ENCODE measurements at places on chromosomes 1 and 21.

DNA sequence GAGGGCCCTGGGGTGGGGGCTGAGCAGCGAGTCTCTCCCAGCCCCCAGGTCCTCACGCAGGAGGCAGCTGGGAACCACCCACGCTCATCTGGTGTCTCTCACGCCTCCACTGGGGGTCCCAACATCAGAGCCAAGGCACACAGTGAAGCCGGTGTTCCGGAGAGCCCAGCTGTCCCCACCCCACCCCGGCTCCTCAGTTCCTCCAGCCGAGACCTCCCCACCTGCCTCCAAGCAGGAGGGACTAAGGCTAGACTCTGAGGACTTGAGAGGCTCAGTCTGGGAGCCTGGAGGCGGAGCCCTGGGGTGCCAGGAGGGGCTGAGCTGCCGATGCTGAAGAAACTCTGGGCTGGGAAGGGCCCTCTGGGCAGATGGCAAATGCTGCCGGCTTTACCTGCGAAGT is 1.6 kb upstream of the HPCA start:
- DNase-seq = no peak

- peak; percentile 62 for DNase-seq
These were observed 109.6 kb downstream of the KCNN3 start for GRCh38 chr1:154760469-154760933.

DNA sequence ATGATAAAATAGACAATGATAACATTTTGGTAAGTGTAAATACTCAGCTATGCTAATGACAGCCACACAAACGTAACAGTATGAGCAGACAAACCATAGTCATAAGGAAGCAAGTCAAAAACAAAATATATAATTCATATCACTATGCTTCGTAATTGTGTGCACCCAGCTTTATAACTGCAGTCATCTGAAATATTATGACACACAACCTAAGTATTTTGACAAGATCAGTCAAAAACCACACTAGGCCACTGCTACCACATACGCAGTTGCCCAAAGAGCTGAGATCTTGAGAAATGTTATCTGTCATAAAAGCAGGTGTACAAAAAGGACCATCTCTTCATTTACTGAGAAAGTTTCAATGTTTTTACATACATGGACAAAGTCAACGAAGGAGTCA is 26.0 kb downstream of the RNASEL start:
- no peak for DNase-seq

DNA sequence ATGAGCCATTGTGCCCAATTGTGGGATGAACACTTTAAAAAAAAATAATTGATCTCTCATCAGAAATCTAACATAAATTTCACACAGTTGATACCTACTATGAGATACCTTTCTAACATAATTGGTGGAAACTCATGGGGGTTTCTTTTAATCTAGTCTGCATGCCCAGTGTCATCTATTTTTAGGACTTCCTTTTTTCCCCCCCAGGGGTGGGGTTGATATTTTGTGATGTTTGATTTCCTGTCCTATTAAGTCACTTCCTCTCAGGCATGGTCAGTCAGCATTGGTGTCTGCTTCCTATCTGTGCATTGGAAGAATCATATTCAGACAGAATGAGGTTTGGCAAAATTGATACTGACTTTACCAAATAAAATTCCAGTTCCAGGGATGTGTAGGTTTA is 21.5 kb downstream of the NFYC start:
- DNase-seq = peak; percentile 89

- peak; percentile 12 for DNase-seq
These were observed 621.2 kb upstream of the PRMT6 start for GRCh38 chr1:106435269-106435668.

DNA sequence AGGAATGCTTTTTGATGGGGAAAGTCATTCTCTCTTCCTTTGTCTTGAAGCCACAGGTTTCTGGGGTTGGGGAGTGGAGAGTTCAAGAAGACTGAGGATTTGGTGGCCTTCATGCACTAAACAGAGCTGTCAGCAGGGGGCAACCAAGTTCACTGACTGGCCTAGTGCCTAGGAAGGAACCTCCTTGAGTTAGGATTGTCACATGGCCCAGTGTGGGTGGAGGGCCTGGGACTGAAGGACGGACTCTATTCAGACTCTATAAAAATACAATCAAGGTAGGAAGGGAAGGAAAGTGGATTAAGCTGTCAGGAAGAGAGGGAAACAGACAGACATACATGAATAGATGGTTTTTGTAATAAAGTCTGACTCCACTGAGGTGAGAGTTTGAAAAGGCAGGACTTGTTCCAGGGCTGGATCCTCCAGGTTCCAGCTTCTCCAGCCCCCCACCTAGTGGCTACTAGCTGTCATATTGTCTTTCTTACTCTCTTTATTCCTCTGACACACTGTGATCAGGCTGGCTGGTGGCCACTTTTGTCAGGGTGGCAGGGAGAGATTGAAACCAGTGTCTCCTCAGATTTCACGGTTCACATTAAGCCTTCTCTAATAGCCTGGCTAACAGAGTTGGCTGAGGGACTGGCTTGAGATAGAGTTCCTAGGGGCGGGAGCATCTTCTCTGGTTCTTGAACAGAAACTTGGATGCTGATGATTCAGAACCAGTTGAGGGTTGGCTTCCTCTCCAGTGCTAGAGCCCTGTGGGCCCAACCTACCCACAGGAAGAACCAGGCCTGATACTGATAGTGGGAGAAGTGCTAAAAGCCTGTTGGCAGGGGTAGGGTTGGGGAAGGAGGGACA is 4.1 kb upstream of the SH3BGRL3 start:
- peak; percentile 90 for DNase-seq

DNA sequence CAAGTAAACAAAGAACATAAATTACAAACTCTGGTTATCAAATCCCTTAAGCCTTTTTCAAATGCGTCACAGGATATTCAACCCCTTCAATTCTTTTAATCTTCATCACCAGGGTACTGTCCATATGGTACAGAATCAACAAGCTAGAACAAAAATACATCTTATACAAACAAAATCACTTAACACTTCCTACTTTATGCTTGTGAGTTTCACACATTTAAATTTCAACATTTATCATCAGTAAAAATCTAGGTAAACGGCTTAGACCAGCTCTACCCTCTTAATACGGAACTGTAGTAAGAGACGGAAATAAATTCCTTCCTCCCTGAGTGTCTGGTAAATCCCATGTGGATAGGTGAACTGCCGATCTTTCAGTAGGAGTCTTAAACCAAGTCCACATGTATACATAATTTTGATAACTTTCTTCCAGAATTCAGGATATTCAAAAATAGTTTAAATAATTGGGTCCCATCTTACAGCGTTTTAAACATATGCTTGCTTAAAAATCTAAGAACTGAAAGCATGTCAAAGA is 1.0 kb downstream of the CCDC181 start:
- DNase-seq = no peak

- peak; percentile 41 for DNase-seq
These were observed 886 bp downstream of the ZMYM4 start for GRCh38 chr1:35269201-35269988.

DNA sequence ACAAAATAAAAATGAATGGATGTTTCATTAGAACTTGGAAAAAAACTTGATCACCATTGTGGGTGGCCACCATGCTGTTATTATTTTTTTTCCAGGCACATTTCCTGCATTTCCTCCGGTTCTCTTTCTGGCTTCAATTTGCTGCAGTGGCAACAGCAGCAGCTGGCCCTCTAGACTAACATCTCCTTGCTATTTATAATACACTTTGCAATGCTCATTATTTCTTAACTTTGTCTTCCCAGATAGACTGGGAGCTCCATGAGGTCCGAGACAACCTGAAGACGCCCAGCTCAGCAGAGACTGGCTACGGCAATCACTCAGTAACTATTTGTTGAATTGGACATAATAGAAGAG is 53.4 kb upstream of the ATP5PO start:
- no peak for DNase-seq

DNA sequence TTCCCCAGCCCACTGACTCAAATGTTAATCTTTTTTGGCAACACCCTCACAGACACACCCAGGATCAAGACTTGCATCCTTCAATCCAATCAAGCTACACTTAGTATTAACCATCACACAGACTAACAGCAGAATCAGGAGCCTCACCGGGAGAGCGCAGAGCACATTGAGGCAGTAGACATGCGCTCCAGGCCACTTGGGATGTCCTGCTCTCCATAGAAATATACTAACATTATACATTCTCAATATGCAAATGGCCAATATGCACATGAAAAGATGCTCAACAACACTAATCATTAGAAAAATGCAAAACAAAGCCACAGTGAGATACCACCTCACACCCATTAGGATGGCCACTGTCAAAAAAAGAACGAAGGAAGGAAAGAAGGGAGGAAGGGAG is 135.0 kb upstream of the KCNE2 start:
- no peak for DNase-seq

DNA sequence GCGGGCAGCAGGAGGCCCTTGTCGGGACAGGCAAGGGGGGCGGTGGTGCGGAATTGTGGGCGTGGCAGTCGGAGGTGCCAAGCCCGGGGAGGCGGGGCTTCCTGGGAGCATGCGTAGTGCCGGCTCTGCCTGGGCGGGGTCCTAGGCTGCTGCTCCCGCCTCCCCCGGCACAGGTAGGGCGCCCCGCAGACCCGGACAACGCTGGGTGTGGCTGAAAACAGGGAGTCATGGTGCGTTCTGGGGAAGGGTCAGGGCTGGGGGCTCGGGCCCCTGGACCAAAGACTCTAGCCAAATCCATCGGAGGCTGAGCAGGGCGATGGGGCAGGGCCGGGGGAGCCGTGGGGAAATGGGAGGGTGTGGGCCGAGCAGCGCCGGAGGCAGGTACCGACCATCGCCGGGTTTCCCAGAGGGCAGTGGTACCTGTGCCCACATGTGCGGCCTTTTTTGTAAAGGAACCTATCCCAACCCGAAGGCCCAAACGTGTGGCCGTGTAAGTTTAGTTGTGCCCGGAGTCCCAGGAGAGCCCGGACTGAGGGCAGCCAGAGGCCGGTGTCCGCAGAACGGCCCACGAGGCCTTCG is 231.9 kb downstream of the SDCCAG8 start:
- DNase-seq = no peak

DNA sequence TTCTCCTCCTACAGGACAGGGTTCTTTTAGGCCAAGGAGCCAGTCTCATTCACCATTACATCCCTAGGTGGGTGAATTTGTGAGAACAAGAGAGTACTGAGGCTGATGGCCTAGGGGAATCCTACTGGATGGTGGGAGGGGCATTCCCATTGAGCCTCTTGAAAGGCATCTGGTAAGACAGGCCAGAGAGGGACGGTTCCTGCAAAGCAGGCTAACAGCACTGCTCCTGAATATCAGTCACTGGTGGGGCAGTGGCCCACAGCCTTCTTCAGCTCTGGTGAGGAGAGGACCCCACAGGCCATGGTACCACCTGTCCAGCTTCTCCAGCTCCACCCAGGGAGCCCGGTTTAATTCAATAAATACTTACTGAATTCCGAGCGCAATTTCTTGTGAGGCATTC is 125.9 kb upstream of the EDN2 start:
- no peak for DNase-seq

- no peak for DNase-seq
These were observed 85.3 kb downstream of the CDC7 start for GRCh38 chr1:91585982-91586381.

GRCh38 chr1:26025517-26025916 is 3.9 kb downstream of the EXTL1 start:
- no peak for DNase-seq

DNA sequence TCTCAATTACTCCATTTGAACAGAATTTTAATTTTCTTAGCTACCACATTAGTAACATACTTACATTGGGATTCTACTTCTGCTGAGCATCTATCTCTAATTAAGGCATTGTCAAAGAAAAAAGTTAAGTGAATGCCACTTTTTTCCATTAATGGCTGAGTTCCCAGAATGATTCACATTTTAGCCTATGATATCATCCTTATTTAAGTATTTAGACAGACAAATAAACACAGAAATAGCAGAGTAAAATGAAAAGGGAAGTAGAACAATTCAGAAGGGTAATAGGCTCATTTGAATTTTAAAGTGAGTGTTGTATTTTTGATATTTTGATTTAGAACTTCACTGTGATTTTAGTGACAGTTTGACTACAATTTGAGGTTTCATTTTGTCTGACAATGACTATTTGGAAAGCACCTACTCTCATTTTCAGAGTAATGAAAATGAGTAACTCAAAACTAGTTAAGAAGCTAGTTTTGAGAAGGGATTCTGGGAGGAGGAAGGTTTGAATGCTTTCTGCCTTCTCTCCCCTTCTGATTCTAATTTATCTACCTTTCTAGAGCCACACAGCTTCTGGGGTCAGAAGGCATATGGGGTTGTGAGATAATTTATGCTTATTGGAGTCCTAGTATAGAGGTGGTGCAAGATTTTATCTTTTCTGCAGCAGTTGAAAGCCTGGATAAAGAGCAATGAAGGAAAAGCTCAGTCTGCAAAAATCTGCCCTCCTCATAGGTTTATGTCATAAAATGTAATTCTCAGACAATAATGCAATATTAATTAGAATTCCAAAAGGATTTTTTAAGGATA is 15.5 kb downstream of the LYPLAL1 start:
- no peak for DNase-seq

DNA sequence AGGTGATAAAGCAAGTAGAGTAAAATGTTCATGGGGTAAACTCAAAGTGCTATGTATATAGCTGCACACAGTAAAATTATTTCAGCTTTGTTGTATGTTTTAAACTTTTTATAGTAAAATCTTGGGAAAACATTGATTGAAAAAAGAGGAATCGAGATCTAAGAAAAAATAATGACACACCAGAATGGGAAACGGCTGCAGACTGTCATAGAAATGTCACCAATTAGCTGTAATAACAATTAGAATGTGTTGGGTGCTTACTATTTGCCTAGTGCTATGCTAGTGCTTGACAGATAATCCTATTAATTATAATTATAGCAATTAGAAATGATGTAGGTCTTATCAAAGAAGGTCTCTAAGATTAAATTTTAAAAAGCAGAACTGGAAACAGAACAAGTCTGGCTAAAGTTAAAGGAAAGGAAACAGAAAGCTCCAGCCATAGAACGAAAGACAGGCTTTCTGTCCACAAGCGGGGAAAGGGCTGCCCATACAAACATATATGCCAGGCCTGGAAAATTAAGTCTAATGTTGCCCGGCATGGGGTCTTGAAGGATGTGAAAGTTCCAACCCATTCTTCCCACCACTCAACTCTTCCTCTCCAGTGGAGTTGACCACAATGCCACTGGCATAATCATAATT is 5.0 kb downstream of the PCNX2 start:
- no peak for DNase-seq

GRCh38 chr1:38784452-38785284 is 74.9 kb downstream of the RRAGC start:
- no peak for DNase-seq

- DNase-seq = no peak
These were observed 50.2 kb upstream of the BCL9 start for GRCh38 chr1:147491098-147491497.

GRCh38 chr21:44375281-44375651 is 21.8 kb downstream of the TRPM2 start:
- peak; percentile 88 for DNase-seq

DNA sequence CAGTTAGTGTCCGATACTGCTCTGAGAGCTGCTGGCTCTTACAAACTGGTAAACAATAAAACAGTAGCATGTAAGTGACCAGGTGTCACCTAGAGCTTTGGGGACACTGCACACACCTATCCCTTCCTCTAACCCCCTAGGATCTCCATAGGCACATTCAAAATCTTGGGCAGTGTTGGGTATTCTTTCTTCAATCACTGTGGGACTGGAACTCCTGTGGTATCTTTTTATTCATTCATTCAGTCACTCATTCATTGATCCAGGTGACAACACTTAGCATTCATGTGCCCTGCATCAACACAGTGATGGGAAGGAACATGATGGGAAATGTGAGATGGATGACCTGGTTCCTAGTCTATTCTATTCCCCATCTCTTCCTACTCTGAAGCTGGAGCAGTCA is 73.9 kb downstream of the HHAT start:
- DNase-seq = no peak

- no peak for DNase-seq
These were observed 793.7 kb upstream of the ADGRL2 start for GRCh38 chr1:81007024-81007423.

GRCh38 chr1:8127171-8127641 is 101.1 kb upstream of the ERRFI1 start:
- DNase-seq = no peak

All from KBM-7 (cell line).